ENCODE measurements at places on chromosomes 6 and 20.

GRCh38 chr20:64053841-64054661, 4.6 kb upstream of the SOX18 start:
- DNase-seq = no peak

DNA sequence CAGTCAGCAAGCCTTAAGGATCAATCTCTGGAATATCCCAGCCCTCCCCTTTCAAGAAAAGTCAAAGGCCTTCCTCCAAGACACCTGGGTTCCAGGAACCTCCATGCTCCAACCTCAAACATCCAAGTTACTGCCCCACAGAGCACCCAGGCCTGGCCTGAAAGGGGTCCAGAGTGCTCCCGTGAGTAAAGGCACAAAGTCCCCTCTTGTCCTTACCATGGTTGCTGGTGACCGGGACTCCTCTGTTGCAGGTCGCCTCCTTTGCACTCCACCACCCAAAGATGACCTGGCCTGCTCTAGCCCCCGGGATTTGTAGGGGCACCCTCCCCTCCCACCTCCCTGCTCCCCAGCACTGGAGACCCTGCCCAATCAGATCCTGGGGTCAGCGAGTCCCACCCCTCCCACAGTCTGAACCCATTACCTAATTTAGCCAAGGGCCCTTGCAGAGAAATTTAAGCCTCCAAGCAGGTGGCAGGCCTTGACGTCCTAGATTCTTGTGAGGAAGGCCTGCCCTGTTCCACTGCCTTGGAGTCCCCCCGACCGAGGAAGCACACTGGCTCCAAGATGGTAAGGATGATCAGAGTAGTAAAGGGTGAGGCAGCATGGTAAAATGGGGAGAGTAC, at the start of gene TNNC2:
Gene TNNC2 (minus strand): TSS at position 283 of the 623 bp plus-strand sequence. CDS start 64 bp downstream, at position 219.
- no peak for DNase-seq

GRCh38 chr6:135086414-135086764, 31.8 kb upstream of the HBS1L start:
- DNase-seq = no peak

- DNase-seq = no peak
Observed at GRCh38 chr6:20655317-20655716, 121.1 kb downstream of the CDKAL1 start.

GRCh38 chr6:163212123-163212522, 202.4 kb upstream of the QKI start:
- DNase-seq = no peak

DNA sequence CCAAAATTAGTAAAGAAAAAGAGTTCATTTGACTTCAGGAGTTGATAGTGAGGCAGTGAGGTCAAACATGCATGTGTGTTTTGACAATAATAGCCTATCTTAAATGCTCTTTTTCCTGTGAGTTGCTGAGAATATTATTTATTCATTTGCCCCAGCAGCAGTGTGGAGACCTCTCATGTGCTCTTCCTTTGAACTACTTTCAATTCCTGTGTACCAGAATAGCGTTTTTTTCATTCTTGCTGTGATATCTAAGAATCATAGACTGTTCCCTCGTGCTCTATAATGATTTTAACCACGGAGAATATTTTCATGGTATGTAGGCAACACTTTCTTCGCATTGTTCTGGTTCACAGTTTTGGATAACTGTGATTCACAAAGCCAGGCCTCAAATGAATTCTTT, 5.2 kb downstream of the CDYL start:
- no peak for DNase-seq

DNA sequence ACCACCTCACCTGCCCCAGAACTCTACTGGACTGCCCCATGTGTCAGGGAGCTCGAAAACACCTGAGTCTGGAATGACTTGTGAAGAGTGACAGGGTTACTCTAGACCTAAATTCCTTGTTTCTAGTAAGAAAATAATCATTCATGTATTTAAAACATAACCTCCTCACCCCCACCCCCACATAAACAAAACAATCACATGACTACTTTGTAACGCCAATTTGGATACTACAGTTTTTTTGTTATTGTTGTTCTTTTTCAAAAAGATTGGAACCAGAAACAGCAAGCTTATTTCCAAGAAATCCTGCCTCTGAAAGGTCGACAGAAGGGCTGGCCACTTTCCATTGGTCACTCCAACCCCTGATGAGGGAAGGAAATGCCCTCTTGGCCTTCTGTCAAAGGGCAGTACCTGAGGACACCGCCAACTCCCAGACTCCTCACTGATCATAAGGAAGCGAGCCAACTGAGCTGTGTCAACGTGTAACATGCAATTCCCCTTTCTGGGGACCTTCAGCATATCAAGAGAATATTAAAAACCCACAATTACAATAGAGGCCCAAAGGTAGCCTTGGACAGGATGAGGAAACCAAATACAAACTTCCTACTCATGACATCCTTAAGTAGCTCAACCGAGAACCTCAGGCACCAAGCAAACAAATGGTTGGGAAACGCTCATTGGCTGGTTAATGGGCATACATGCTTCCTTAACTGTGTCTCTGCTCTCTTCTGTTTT, 2.6 kb downstream of the MCUR1 start:
- no peak for DNase-seq

DNA sequence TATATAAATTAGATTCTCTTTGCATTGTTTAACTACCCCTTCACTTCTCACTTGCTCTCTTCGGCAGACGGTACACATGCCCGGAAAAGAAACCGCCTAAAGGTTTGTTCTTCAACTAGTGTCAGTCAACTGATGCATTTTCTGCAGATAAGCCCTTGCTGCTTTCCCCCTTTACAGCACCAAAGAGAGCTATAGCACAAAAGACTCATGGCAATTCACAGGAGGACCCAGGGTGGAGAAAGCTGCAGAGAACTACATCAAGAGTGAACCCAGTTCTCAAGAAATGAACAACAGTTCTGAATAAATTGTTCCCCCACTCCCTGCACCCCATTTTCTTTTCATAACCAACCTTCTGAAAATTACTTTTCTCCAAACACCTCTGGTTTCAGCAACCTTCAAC, 8.9 kb downstream of the CD164 start:
- no peak for DNase-seq

- DNase-seq = no peak
Observed at GRCh38 chr6:4942673-4943009, 61.2 kb downstream of the RPP40 start.

DNA sequence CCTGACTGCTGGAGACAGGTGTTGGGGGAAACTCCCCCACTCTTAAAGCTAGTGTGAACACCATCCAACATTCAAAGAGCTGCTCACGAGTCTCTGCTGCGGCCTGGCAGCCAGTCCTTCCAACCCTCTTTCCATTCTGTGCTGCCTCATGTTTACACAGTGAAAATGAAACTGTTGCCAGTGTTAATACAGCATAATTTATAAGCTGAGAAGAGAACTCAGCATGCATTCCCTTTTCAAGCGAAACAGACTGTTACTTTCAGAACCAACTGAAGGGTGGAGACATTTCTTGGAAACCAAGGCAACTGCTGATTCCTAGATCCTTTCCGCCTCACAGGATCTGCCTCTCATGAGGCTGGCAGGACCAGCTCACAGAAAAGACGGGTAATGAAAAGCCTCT, 533.8 kb upstream of the ID4 start:
- no peak for DNase-seq

DNA sequence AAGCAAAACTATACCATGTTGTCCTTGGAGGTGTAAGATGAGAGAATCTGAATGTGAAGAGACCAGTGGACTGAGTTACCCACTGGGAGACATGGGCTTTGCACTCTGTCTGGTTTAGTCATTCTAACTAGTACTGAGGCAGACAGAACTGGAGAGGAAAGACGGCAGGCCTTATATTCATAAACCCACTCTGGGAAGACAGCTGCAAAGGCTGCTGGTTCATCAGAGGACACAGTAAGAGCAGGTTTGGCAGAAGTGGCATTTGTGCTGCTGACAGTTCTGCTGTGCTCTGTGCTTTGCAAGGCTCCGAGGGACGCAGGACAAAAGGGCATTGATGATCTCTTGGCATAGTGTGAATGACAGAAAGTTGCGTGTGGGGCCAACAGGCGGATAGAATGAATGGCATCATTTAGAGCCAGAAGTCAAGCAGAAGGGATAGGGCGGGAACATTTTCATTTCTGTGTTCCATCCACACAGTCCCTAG, 142.3 kb upstream of the TENT5A start:
- no peak for DNase-seq

DNA sequence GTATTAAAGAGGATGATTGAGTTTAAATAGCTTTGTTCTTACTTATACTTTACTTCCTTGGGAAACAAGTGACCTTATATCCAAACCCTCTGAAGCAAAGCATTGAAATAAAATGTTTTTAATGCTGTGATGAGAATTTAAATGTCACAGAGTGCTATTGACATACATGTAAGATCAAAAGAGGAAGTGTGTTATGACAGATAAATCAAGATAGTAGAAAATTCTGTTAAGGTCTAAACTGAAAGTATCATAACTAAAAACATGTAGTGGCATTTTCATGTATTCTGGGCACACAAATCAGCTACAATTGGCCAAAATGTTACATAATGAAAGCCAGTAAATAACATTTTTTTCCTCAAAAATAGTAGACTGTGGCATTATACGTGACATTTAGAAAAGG, 318.0 kb downstream of the GRIK2 start:
- no peak for DNase-seq

DNA sequence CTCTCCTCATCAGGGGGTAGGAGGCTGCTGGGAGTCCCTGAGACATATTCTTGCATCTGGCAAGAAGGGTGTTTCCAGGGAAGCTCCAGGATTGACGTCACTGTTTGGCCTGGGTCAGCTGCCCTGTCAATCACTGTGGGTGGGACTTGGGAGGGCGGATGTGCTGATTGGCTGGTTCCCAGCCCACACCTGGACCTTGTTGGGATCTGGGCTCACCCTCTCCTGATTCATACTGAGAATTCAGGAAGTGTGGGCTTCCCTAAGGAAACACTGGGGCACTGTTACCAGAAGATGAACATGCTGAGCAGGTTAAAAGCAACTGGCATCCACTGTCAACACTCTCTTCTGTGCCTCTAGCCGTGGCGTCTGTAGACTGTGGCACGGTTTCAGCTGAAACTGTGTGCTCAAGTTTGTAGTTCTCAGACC, 36.5 kb downstream of the CDH26 start:
- DNase-seq = no peak

- no peak for DNase-seq
Observed at GRCh38 chr6:144712541-144712940, 427.4 kb downstream of the UTRN start.

GRCh38 chr6:16632101-16632500, 129.2 kb downstream of the ATXN1 start:
- no peak for DNase-seq

DNA sequence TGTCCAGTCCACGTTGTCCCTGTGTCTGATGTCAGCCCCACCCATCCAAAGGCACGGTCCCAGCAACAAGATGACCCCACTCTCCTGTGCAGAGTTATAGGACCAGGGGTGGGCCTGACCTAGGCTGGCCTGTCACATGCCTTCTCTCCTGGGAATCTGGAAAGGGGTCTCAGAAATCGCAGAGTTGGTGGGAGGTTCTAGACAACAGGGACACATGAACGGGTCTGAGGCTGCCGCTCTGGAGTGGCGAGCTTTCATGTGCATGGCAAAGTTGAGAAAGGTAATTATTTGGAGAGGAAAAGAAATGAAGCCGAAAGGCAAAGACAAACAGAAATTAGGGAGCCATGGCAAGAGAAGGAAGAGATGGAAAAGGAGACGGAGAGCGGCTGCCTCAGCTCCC, 29.5 kb downstream of the BFSP1 start:
- DNase-seq = no peak

DNA sequence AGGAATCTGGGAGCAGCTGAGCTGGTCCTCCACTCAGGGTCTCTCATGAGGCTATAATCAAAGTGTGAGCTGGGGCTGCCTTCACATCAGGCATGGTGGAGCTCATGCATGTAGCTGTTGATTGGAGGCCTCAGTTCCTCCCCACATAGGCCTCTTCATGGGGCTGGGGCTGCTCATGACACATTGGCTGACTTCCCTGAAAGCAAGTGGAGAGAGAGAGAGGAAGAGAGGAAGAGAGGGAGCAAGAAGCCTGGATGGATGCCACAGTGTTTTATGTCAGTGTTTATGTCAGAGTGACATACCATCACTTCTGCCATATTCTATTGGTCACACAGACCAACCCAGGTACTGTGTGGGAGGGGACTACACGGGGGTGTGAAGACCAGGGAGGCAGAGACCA, 43.8 kb downstream of the EYA2 start:
- DNase-seq = no peak

GRCh38 chr20:24782801-24783630, 166.1 kb upstream of the CST7 start:
- no peak for DNase-seq

- DNase-seq = no peak
Observed at GRCh38 chr6:135358251-135358821, 139.2 kb downstream of the AHI1 start.

DNA sequence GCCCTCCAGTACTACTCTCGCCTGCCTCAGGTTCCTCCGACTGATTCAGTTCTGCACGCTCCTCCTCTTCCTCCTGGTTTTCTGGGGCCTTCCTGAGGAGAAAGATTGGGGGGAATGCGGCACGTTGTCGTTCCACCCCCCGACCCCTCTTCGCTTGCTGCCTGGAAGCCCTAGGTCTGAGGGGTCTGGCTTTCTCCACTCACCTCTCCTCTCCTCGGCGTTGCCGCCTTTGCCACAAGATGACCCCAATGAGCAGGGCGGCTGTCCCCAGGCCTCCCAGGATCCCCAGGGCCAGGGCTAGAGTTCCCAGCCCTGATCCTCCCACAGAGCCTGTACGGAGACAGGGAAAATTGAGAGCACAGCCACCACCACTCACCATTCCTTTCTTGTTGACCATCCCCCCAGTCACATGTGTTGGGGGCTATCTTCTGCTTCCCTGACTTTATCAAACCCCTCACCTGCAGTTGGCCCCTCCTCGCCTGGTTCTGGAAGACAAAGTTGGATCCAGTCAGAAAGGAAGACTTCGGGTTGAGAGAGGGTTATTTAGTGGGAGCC, 2.8 kb downstream of the AGER start:
- no peak for DNase-seq

DNA sequence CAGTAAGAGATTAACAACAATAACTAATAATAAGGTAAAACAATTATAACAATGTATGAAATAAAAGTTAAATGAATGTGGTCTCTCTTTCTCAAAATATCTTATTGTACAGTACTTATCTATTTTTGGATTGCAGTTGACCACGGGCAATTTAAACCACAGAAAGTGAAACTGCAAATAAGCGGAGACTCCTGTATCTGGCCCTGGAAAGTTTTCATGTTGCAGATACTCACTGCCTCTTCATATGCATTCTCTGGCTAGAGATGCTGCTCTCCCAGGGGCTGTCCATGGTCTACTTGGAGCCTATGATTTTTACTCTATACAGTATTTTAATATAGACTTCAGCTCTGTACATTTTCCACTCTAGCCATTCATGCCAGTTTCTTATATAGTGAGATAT, 230.8 kb downstream of the FUT9 start:
- no peak for DNase-seq

- DNase-seq = no peak
Observed at GRCh38 chr6:163214259-163214658, 200.3 kb upstream of the QKI start.

DNA sequence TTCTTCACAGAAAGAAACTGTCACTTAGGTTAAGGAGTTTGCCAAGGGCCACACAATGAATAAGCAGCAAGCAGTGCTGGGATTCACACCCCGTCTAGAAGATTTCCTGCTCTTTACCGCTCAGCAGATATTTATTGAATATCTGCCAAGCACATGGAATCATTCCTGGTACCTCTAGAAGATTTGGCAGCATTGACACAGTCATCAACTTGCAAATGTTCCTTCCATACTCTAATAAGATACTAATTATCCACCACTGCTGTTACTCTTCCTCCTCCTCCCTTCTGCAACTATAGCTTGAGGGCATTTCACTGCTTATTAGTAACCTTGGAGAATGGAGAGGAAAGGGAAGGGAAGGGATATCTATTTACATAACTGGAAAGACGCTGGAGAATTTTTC, 13.0 kb downstream of the MOXD1 start:
- DNase-seq = no peak

GRCh38 chr20:38126932-38127621, 38.0 kb downstream of the TGM2 start:
- no peak for DNase-seq
